Natural killer cell (primary cell): ENCODE measurements at places on chromosomes 16 and 17. TPM values are rescaled to one million over a fixed set of nuclear protein-coding genes. Genes with fewer than 3 reads are reported as not detected.

The FLYWCH2 gene
- 12.0 TPM for total RNA-seq

The KRTAP2-3 gene
- not detected for total RNA-seq

The KRT17 gene
- total RNA-seq = not detected

The RAB40C gene
- 20.8 TPM for total RNA-seq

The PRR11 gene
- 2.9 TPM for total RNA-seq

The NLRC5 gene
- 535 TPM for total RNA-seq

The TMEM238L gene
- total RNA-seq = not detected

The PLCD3 gene
- total RNA-seq = 2.9 TPM

The GP2 gene
- not detected for total RNA-seq

The FAM171A2 gene
- total RNA-seq = 0.43 TPM

The PLA2G10 gene
- total RNA-seq = not detected

The HSD3B7 gene
- 0.39 TPM for total RNA-seq

The EVPLL gene
- not detected for total RNA-seq

The PCGF2 gene
- total RNA-seq = 0.12 TPM

The PRSS8 gene
- total RNA-seq = not detected

The BAIAP3 gene
- total RNA-seq = 17.7 TPM

The KIF2B gene
- total RNA-seq = not detected

The ELMO3 gene
- total RNA-seq = 2.3 TPM

The KRTAP2-2 gene
- not detected for total RNA-seq

The GSDMA gene
- total RNA-seq = 1.1 TPM

The RHBDL1 gene
- 2.9 TPM for total RNA-seq

The OTOA gene
- not detected for total RNA-seq

The TK2 gene
- 25.1 TPM for total RNA-seq

The GAST gene
- not detected for total RNA-seq

The C16orf54 gene
- 100.0 TPM for total RNA-seq

The MMP25 gene
- 62.2 TPM for total RNA-seq

The KRT33A gene
- total RNA-seq = not detected

The CSH2 gene
- total RNA-seq = not detected
